MV-4-11 (cell line): ENCODE measurements at places on chromosomes 7 and 10.
A peak's percentile ranks its signal among the peaks of the same experiment; 100 is the strongest.

- DNase-seq: peak; percentile 86
These were observed 238.2 kb downstream of the BUB3 start for GRCh38 chr10:123392182-123392963.

DNA sequence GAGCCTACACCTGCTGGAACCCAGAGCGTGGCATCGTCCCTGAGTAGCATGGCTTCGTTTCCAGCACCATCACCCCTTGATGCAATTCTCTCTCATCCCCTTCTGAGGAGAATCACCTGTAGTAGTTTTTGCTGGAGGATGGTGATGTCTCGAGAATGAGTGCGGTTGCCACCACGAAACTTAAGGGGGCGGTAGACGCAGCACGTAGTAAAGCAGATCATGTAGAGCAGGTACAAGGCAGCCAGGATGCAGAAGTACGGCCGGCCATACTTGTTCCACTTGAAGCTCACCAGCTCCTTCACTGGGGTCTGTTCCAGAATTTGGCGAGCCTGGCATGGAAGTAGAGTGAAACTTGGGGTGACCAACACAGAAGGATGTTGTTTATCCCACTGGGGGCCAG is 8.1 kb downstream of the TRPV5 start:
- DNase-seq: no peak

DNA sequence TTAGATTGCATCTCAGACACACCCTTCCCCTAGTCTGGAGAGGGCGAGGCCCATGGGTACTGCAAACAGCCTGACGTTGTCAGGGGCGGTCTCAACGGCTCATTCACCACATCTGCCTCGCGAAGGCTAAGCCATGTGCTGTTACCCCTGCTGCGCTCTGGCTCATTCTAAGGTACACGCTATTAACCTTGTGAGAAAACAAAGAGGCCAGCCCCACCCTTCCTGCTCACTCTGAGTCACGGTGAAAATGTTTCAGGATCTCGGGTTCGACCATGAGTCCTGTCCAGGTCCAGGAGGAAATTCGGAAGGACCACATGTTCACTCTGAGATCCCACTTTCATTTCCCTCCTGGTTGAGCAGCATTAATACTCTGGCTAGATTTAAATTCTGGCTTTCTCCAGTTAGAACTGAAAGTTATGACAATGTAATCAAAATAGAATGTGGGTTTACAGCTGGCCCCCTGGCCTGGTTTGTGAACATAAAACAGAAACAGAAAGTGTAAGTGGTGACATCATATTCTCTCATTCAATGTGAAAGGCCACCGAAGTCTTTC is 55.2 kb downstream of the EGFR start:
- peak; percentile 91 for DNase-seq

DNA sequence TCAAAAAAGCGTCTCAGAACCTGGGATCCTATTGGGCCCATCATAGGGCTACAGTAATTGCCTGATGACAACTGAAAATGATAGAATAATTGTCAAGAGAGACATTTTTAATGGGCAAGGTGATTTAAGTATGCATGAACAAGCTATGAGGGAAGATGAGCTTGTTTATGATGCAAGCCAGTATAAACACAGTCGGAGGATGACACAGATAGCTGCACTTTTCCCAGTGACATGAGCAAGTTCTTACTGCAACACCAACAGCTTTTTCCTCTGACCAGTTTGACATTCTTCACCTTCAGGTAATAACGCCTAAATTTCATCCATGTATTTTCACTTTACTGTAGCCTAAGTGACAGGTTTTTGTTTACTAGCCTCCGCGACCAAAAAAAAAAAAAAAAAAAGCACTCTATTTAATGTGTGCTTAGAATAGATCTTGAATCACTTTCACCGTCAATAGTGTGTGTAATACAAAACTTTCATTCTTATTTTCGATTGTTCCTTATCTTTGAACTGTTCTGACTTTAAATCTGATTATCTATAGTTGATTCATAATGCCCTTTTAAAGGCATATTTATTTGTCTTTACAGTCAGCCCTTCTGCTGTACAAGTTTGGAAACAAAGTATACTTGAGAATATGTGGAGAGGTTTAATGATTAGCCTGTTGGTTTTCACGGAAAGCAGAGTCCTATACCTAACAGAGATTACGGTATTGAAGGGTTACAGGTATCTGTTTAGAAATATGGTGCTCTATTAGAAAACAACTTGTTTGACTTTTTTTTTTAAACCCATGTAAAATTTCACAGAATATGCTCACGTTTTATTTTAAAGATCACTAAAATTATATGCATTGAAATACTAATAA is 1.7 kb downstream of the FOXP2 start:
- no peak for DNase-seq

DNA sequence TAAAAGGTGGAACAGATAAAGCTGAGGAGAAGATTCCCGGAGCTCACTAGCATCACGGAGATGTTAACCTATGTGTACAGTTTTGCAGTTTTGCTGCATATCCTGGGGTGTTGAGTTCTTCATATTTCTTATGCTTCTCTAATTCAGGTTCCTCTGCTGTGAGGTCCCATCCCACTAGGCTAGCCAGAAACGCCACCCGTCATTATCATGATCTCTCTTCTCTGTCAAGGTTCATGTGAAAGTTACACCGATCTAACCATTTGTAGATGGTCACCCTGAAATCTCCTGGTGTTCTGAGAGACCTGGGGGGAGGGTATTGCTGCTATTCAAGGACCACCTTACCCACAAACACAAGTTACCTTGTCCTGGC is 136.3 kb downstream of the CCDC71L start:
- no peak for DNase-seq

DNA sequence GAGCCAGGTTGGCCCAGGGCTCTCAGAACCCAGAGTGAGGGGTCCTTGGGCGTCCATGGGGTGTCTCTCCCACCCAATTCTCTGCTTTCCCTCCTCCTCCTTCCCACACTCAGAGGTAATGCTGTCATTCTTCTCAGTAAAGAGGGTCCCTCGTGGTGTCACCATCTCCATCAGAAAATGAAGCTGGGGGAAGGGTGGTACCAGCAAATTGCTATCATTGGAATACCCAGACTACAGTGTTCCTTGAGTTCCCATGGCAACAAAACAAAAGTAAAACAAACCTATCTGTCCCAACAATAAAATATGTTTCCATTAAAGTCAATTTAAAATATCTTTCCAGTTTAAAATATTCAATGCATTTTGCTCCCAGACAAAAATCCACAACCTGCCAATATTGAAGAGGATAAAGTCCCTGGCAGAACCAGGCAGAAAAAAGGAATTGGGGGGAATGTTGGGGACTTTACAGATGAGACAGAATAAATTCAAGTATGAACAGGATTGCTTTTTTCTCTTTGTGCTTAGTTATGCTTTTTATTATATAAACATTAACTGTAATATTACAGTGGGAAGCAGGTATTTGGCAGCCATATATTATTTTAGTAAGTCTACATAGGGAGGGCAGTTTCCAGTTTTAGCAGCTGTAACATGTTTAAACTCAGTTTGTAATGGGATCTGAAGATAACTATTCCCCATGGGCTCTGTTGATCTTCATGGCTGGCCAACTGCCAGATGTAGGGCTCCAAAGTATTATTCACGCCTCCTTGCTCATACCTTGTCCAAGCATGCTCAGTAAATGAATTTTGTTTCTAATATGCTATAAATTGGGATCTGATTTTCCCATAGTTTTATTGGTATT is 182.1 kb downstream of the ARID5B start:
- no peak for DNase-seq
